ENCODE measurements at places on chromosomes 1 and 21.

- DNase-seq: no peak
Measured at GRCh38 chr1:221740369-221740992, 1.4 kb downstream of the DUSP10 start.

DNA sequence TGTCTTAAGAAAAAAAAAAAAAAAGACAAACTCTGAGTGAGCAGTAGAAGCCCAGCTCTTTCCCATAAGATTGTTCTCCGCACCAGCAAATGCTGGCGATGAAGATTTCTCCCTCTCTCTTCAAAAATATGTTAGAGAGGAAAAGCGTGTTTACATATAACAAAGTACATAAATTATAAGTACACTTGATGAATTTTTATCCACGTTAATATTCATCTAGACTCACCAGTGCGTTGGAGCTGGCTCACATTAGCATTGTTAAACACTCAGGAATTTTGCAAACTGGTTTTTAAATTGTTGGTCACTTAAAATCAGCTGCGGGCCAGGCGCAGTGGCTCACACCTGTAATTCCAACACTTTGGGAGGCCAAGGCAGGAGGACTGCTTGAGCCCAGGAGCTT lies 56.0 kb downstream of the RUNX3 start:
- no peak for DNase-seq

DNA sequence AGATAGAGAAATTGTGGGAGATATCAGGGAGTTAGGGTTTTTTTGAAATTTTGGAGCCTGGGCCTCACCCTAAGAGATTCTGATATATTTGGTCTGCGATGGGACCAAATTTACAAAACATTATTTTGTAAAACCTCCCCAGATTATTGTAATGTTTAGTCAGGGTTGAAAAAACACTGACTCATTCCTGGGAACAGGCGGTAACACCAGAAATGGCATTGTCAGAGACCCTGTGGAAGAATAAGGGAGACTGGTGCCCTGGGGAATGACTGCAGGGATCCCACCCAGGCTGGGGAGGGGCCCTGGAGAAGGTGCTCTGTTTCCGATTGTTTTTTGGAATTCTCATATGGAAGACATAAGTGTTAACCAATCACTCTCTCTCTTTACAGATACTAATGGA lies 13.1 kb upstream of the STRIP1 start:
- no peak for DNase-seq

GRCh38 chr1:53278298-53278725 lies 40.0 kb upstream of the MAGOH start:
- peak; percentile 62 for DNase-seq

DNA sequence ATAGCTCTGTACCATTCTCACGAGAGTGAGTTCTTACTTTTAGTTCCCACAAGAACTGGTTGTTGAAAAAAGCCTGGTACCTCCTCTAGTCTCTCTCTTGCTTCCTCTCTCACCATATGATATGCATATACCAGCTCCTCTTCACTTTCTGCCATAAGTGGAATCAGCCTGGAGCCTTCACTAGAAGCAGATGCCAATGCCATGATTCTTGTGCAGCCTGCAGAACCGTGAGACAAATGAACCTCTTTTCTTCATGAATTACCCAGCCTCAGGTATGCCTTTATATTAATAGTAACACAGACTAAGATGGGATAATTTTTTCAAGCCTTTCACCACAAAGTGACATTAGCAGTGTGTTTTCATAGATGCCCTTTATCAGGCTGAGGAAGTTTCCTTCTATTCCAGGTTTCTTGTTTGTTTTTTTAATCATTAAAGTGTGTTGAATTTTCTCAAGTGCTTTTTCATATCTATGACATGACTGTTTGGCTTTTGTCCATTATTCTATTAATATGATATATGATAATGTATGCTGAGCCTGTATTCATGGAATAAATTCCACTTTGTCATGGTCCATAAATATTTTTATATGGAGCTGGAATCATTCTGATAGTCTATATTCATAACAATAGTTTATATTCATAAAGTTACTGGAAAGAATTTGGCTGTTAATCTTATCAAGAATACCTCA lies 40.7 kb upstream of the C1orf185 start:
- DNase-seq: no peak

DNA sequence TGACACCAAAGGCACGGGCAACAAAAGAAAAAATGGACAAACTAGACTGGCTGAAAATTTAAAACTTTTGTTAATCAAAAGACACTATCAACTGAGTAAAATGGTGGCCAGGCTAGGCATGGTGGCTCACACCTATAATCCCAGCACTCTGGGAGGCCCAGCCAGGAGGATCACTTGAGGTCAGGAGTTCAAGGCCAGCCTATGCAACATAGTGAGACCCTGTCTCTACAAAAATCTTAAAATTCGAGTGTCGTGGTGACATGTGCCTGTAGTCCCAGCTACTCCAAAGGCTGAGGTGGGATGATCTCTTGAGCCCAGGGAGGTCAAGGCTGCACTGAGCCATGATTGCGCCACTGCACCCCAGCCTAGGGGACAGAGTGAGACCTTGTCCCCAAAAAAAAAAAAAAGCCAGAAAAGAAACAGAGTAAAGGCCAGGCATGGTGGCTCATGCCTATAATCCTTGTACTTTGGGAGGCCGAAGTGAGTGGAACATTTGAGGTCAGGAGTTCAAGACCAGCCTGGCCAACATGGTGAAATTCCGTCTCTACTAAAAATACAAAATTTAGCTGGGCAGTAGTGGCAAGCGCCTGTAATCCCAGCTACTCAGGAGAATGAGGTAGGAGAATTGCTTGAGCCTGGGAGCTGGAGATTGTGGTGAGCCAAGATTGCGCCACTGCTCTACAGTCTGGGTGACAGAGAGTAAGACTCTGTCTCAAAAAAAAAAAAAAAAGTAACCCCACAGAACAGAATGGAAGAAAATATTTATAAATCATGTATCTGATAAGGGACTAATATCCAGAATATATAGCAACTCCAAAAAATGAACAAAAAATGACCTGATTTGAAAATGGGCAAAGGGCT lies 8.0 kb downstream of the TUT4 start:
- no peak for DNase-seq

- no peak for DNase-seq
Measured at GRCh38 chr1:7493711-7494454, 277.2 kb upstream of the VAMP3 start.

DNA sequence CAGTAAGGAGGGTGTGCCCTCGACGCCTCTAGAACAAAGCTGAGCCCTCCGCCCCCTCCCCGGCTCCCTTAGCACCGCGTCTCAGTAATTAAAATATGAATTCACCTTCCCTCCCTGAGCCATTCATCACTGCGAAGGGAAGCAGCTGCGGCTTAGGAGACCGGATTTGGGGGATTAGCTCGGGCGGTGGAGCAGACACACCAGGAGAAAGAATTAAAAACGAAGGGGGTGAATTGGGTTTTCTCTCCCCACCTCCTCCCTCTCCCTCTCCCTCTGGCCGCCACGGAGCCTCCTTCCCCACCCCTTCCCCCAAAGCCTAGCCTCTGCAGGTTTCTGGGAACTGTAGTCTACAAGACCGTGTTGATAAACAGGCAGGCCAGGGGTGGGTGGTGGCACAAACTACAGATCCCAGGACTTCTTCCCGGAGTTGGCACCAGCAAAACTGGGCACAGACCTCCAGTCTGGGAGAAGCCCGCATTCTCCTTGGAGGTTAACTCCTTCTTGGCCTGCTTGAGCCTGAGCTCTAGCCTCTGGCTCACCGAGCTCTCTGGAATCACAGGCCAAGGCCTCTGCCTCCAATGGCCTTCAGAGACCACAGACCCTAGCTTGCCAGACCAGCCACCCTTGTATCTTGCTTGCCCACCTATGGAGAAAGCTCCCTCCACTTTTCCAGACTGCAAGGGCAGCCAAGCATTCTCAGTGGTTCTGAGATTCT lies 10.8 kb downstream of the BLACAT1 start:
- no peak for DNase-seq

DNA sequence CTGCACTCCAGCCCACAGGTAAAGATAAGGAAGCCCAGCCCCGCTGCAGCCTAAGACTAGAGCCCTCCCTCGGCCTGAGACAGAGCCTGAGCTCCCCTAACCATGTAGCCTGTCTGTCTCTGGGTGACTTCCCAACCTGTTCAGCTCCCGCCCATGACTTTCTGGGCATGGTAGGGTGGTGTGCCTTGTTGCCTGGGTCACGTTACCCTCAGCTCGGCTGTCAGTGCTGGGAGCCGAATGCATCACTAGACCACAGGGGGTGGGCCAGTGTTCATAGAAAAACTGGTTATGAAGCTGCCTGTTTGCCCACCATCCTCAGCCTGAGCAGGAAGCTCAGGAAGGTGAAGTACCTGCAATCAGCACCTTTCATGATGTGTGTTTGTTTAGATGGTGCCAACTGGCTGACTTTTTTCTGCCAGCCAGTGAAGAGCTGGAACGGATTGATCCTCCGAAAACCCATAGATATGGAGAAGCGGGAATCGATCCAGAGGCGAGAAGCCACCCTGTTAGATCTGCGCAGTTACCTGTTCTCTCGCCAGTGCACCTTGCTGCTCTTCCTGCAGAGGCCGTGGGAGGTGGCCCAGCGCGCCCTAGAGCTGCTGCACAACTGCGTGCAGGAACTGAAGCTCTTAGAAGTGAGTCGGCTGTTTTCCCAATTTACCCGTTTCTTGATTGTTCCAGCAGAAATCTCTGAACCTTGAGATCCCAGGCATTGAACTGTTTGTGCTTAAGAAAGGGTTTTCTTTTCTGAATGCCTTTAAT lies 43.9 kb upstream of the PWP2 start:
- no peak for DNase-seq

DNA sequence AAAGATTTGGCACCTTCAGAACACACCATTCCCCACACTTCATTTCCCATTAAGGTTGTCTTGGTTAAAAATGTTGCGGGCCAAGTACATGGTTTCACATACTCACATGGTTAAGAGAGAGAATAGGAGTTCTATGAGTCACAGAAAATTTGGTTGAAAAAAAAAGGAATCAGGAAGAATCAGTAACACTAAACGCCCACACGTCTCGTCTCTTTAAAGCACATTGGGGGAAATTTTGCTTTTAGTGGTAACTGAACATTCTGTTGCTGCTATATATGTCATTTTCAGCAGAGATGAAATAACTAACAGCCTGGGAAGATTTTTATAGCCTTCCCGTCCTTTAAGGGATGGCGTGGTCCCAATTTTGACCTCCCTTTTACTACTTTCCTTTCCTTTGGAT lies 132.9 kb upstream of the ERG start:
- DNase-seq: no peak

- no peak for DNase-seq
Measured at GRCh38 chr1:46503421-46503820, 13.8 kb downstream of the DMBX1 start.

DNA sequence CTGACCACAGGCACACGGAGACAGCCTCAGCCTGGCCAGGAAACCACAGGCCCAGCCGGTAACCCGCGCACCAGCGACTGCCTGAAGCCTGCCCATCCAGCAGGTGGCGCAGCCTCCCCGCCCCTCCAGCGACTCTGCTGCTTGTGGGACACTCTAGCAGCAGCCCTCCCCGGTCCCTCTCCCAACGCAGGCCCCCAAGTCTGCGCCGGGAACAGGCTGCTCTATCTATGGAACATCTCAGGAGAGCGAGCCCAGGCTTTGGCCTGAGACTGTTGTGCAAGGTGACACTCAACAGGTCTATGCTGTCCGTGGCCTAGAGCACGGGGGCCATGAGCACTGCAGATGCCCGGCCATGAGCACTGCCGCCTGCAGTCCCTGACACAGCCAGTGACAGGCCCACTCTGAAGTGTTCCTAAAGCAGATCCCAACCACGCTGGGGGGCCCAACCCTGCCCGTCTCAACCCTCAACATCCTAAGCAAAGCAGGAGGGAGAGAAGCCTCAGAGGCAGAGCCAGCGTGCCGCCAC lies 28.4 kb downstream of the WDR4 start:
- no peak for DNase-seq

- no peak for DNase-seq
Measured at GRCh38 chr1:66535061-66535460, 1.1 kb downstream of the SGIP1 start.

GRCh38 chr21:42417533-42417932 lies 13.8 kb downstream of the UBASH3A start:
- no peak for DNase-seq

DNA sequence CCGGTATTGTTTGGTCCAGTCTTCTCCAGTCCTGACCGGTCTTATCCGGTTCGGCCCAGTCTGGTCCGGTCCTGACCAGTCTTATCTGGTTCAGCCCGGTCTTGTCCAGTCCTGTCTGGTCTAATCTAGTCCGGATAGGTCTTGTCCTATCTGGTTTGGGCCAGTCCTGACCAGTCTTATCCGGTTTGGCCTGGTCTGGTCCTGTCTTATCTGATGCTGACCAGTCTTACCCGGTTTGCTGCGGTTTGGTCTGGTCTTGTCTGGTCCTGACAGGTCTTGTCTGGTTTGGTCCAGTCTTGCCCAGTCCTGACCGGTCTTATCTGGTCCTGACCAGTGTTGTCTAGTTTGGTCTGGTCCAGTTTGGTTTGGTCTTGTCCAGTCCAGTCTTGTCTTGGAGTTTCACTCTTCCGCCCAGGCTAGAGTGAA lies 30.1 kb downstream of the DHX9 start:
- no peak for DNase-seq

DNA sequence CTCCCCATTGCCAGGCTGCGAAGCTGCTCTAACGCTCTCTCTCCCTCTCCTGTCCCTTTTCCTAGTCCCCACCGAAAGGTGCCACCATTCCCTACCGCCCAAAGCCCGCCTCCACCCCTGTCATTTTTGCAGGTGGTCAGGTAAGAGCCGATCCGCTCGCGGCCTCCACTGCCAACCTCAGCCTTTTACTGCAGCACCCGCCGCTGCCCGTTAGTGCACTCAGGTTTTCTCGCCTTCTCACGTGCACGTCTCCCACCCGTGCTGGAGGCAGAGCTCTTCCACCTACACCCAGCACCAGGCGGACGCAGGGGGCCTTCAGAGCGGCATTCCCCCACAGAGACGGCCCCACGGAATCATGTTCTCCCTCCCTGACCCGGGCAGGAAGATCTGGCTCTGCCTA lies 67.7 kb upstream of the COL6A1 start:
- DNase-seq: no peak

- DNase-seq: no peak
Measured at GRCh38 chr1:59391212-59392179, 94.6 kb downstream of the FGGY start.

GRCh38 chr1:55597910-55598309 lies 382.7 kb upstream of the USP24 start:
- DNase-seq: no peak

- DNase-seq: no peak
Measured at GRCh38 chr1:6703016-6703415, 1.4 kb upstream of the DNAJC11 start.

- DNase-seq: no peak
Measured at GRCh38 chr1:159973350-159973940, 19.4 kb upstream of the SLAMF9 start.

GRCh38 chr1:193525411-193525810 lies 339.0 kb upstream of the B3GALT2 start:
- DNase-seq: no peak
